Esophagus muscularis mucosa (tissue), 4 donors: ENCODE measurements at places on chromosomes 1 and 21.

DNA sequence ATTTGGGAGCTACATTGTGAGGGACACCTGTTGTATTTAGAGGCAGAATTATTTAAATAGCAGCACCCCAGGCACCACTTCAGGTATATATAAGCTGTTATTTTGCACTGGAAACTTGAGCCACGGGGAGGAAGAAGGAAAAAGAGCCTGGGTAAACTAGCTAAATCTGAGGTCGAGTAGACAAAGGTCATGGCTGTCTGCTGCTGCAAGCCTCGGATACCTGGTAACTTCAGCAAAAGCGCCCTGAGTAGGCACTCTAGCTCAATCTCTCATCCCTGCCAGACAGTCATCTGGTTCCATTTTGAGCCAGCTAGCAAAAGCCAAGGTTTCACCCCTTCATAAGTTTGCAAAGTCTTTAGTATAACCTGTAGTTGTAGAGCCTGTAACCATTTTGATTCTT is 101.9 kb upstream of the ZNF644 start:
- DNase-seq: no peak

DNA sequence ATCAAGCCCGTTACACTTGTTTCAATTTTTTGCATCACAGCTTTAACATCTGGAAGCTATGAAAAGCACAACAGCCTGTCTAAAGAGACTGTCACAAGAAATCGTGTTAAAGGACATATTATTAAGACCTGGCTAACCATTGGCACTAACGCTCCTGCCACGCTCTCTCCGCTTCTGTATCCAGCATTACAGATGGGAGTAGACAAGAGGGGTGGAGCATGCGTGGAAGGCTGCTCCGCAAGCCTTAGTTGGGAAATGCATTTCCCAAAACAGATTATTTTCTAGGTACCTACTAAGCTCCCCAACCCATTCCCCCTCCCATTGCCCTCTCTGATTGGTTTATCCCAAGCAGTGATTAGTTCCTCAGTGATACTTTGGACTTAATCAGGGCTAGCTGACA is 72.4 kb downstream of the NTNG1 start:
- DNase-seq: no peak

DNA sequence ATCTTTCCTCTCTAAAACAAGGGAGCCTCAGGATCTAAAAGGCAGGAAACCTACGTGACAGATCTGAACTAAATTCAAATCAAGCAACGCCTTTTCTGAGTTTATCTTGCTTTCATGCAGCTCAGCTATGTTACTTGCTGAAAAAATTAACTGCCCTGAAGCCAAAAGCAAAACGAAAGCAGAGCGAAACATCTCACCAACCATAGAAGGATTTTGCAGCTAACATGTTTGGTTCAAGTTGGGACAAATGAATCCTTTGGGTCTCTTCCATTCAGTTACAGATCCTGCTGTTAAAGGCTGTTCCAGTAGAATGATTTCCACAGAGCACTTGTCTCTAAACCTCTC is 482 bp downstream of the SLC2A5 start:
- no peak for DNase-seq

DNA sequence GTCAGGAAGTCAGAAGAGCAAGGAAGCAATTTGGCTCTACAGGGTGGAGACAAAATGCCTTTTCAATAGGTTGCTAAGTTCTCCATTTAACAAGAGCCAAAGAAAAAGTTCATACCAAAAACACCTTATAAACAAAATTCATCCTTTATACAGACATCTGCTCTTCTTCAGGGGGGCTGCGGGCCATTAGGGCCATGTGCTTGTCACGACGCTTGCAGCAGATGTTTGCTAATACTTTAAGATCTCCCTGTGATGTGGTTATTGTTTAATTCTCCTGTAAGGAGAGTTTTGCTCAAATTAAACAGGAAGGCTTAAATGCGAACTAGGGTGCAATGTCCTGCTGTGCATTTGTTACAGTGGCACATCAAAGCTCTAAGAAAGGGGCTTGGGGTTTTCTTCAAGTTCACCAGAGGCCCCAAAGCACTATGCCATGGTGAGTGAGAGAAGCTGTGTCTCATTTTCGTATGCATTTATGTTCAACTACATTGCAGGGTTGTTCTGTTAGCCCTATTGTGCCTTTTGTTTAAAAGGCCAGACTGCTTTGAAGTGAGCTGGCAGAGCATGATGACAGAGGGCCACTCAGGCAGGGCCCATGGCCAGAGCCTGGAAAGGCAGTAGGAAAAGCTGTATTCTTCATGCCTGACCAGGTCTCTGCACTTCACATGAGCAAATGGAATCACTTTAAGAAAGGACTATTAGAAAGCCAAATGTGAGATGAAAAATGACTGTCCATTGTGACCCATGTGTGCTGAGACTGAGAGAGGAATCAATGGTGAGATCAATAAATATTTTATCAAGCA is 24.8 kb upstream of the NTPCR start:
- no peak for DNase-seq

DNA sequence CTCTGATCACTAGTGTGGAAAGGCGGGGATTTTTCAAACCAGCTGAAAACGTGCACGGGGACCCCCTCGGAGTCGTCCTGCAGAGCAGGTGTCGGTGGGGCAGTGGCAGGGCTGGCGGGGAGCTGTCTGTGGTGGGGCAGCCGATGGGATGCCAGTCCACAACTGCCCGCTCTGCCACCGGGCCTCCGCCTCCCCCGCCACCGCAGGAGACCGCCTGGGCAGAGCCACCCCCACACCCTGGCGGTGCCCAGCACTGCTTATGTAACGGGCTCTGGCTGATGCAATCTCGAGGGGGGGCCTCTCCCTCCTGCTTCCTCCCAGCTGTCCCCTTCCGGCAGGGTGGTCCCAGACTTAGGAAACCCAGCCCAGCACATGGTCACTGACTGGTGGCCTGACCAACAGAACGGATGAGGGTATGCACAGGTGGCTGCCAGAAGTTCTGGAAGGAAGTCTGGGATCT is 9.3 kb downstream of the CHD5 start:
- no peak for DNase-seq
